ENCODE measurements at places on chromosomes 6 and 20.

- no peak for DNase-seq
Measured at GRCh38 chr6:158416883-158417759, 104.9 kb downstream of the TULP4 start.

- DNase-seq, result no peak
Measured at GRCh38 chr6:81969814-81970213, 217.3 kb upstream of the TENT5A start.

GRCh38 chr6:1930356-1930755 lies 315.0 kb downstream of the GMDS start:
- no peak for DNase-seq

GRCh38 chr6:25397406-25397805 lies 118.2 kb downstream of the CARMIL1 start:
- DNase-seq, result no peak

- DNase-seq, result no peak
Measured at GRCh38 chr6:22279427-22279826, 17.4 kb downstream of the PRL start.

Data from stimulated activated CD8-positive, alpha-beta memory T cell treated with anti-CD3 and anti-CD28 coated beads, Interleukin-2, amount 100 ng/mL, for 1 hour (primary cell).